Fibroblast of the aortic adventitia (primary cell): ENCODE measurements at places on chromosomes 6 and 20. TPM values are rescaled to one million over a fixed set of nuclear protein-coding genes. Genes with fewer than 3 reads are reported as not detected.

Gene TRIM40
- total RNA-seq = not detected in 2 replicates

Gene TRIM10
- not detected in 2 replicates for total RNA-seq

Gene DEFB125
- total RNA-seq = not detected in 2 replicates

Gene HTR1B
- total RNA-seq = under 0.01 and 0.25 TPM in 2 replicates

Gene OR12D3
- not detected in 2 replicates for total RNA-seq

Gene DAAM2
- total RNA-seq = 3.4 and 11.5 TPM in 2 replicates

Gene PAX1
- not detected in 2 replicates for total RNA-seq

Gene XKR7
- not detected in 2 replicates for total RNA-seq

Gene DACT2
- 0.27 and 0.98 TPM in 2 replicates for total RNA-seq

Gene SCRT2
- not detected in 2 replicates for total RNA-seq

Gene RBM24
- 0.65 and 1.9 TPM in 2 replicates for total RNA-seq

Gene SLC22A16
- 0.09 TPM in 1 of 2 replicates, not detected in the other for total RNA-seq

- DNase-seq = no peak
These were observed 98.1 kb upstream of the SALL4 start for GRCh38 chr20:51900443-51900842.

- DNase-seq = no peak
These were observed 326.3 kb downstream of the UBE3D start for GRCh38 chr6:82739303-82739702.

DNA sequence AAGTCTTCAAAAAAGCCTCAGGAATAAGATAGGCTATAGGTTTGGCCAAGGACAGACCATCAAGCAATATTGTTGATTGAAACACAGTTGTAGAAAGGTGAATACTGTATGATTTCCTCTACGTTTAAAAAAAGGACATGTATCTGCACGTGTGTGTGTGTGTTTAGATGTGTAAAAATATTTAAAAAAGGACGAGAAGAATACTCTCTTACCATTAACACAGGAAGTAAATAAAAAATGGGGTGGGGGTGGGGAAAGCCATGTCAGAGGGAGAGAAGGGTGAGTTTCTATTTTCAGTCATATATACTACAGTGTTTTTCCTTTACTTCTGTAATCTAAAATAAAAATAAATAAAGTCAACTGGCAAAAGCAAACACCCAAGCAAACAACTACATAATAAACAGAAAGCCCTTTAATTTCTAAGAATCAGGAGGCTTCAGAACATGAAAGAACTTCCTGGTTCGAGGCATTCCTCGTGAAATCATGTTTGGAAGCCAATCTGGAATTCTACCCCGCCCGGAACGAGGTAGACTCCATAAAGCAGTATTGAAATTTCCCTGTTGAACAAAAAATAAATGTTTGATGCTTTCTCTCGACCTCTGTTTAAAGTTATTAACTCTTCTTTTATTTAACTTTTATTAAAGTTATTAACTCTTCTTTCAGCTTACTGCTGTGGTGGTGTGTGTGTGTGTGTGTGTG, 158.1 kb upstream of the ZNF217 start:
- peak; percentile 26 for DNase-seq

DNA sequence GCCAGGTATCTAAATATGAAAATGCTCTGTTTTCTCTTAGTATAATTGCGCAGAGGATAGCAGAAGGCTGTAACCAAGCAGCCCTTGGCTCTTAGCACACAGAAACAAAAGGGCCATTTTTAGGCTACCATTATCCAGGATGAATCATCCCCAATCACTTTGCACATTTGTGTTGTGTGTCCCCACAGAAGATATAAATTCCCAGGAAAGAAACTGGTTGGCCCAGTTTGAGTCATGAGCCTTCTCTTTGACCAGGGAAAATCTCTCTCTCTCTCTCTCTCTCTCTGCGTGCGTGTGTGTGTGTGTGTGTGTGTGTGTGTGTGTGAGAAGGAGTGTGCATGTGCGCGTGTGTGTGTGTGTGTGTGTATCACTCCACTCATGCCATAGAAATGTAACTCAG, 178.5 kb downstream of the FRK start:
- DNase-seq = no peak

- DNase-seq = no peak
These were observed 167.1 kb upstream of the SLC24A3 start for GRCh38 chr20:19045371-19045770.

DNA sequence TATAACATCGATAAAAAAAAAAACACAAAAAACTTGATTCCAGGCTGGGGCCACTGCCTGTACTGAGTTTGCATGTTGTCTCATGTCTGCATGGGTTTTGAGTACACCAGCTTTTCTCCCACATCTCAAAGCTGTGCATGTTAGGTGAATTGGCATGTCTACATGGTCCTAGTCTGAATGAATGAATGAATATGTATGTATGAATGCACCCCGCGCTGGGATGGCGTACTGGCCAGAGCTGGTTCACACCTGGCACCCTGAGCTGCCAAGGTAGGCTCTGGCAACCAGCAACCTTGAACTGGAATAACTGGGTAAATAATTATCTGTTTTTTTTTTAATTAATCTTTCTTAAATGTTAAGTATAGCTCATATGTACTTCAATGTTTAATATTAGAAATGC, 131.0 kb downstream of the MAN1A1 start:
- no peak for DNase-seq

- no peak for DNase-seq
These were observed 818 bp upstream of the MDGA1 start for GRCh38 chr6:37698264-37699137.

- no peak for DNase-seq
These were observed 196.4 kb downstream of the UTRN start for GRCh38 chr6:144481527-144481926.

- no peak for DNase-seq
These were observed 207.4 kb downstream of the MYLK4 start for GRCh38 chr6:2543321-2543720.

DNA sequence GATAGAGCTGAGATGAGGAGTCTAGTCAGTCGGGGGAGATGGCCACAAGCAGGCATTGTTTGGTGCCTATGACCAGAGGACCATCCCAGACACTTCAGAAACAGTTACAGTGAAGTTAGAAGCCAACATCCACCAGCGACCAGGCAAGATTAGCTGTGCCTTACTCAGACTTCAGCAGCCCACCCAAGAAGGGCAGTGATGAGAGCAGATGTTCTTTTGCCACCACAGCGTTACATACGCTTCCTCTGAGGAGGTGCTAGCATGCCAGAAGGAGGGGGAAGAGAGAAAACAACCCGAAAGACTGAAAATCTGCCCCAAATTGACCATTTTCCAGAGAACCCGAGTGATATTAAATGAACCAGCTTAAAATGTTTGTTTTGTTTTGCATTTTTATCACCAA, 186.8 kb downstream of the PRL start:
- no peak for DNase-seq

- no peak for DNase-seq
These were observed 20.6 kb downstream of the RBCK1 start for GRCh38 chr20:428658-429200.

GRCh38 chr6:49668083-49668511, 31.5 kb upstream of the RHAG start:
- DNase-seq = no peak

- no peak for DNase-seq
These were observed 91.8 kb downstream of the ASXL1 start for GRCh38 chr20:32449890-32450401.

DNA sequence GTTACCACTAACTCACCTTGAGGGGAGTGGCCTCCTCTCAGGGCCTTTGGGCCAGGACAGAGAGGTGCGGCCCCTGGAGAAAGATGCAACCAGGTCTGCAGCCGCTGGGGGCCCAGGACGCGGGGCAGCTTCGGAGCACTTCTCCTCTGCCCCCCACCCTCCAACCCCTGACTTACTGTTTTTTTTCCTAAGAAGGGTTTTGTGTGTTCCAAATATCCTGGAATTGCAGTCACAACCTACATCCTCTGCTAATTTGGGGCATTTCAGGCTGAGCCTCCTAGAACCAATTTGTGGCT, 1.7 kb downstream of the LINC00237 start:
- no peak for DNase-seq
